ENCODE measurements at places on chromosomes 4 and X.

GRCh38 chr4:110108422-110108821, 90.0 kb downstream of the ELOVL6 start:
- DNase-seq, result no peak

DNA sequence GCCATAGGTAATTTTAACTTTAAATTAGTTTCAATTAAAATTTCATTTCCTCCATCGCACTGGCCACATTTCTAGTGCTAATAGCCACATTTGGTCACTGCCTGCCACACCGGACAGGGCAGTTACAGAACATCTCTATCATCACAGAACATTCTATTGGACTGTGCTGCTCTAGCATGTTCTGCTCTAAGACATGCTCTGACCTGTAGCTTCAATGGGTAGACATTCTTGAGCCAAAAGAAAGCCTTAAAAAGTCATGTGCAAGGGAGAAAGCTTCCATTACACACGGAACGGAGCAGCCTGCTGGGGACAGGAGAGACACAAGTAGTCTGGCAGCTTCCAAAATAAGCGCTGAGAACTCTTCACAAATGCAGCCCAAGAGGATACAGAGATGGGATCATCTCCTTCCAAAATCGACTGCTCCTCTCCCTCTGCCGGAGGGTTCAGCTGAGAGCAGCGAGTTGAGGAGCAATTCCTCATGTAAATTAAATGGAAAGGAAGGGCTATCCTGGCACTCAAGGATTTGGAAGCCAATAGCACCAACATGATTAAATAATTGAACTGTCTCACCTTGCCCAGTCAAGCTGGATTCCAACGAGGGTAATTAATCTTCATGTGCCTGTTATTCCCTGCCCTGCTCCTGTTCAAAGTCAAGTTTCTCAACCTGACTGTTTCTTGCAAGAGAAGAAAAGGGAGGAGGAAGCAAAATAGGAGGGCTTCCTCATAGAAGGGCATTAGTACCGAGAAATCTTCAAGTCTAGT, 336.4 kb upstream of the NOCT start:
- no peak for DNase-seq

DNA sequence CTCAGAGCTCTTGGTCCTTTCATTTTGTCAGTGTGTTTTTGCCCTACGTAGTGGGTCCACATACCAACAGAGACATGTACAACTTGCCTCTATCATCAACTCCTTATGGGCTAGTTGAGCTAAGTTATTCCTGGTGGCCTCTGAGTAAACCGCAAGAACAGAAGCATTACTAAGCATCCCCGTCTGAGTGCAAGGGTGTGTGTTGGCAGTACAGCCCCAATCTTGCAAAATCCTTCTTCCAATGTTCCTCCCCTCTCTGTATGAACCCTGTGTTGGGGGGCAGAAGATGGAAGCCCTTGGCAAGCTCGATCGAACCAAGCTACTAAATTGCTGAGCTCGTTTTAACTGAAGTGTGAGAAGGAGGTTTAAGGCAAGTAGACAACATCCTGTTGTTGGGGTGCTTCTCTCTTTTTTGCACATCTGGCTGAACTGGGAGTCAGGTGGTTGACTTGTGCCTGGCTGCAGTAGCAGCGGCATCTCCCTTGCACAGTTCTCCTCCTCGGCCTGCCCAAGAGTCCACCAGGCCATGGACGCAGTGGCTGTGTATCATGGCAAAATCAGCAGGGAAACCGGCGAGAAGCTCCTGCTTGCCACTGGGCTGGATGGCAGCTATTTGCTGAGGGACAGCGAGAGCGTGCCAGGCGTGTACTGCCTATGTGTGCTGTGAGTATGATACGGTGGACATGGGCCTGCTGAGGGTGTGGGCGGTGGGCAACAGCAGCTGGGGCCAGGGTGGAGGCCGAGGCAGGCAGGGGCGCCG, at the start of gene SH2D1A:
SH2D1A (plus strand) TSS at position 447 of the 760 bp plus-strand sequence; CDS start at position 527, 80 bp downstream.
- no peak for DNase-seq

- DNase-seq, result no peak
Measured at GRCh38 chr4:8267077-8267476, 2.5 kb upstream of the HTRA3 start.

DNA sequence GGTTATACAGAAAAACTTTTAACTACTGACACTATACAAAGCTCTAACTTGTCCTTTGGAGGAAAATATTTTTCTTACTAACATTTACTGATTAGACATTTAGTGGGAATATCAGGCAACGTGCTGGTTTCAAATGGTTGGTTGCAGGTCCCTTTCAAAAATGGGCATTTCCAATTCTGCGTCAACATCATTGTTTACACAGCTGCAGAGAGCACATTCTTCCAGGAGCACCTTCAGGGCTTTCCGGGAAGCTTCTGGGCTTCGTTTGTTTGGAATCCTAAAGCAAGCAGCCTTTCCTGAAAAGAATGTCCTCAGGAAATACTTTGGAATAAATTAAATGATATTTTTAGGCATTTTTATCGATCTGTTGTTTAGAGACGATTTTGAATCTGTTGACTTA, 289.7 kb downstream of the TRIML1 start:
- DNase-seq, result no peak

DNA sequence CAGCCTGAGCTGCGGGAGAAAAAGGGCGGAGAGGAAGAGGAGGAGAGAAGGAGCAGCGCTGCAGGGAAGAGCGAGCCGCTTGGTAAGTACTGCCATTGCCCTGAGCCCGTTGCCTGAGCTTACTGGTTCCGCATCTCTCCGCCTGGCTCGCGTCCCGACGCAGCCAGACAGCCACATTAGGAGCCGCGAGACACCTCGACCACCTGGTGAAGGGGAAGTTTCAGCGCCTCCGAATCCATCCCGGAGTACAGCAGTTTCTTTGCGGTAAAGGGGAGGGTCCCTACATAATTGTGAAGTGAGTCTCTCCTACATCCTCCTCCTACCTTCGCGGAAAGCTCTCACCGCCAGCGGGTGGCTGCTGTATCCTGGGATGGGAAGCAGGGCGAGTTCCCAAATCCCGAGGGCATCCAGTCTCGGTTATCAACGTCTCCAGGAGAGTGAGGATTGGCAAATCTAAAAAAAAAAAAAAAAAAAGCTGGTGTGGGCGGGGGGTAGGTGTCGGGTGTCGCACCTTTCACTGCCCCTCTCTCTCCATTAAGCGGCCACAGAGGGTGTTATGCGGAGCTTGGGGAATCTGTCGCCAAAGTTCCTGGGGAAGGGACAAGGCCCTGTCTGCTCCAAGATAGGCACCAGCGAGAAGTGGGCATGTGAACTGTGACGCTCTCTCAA, 7.9 kb downstream of the TBX22 start:
- DNase-seq, result no peak

GRCh38 chr4:53499791-53500190, 91.5 kb downstream of the LNX1 start:
- DNase-seq, result no peak

- no peak for DNase-seq
Measured at GRCh38 chr4:78707268-78707667, 68.9 kb upstream of the BMP2K start.

DNA sequence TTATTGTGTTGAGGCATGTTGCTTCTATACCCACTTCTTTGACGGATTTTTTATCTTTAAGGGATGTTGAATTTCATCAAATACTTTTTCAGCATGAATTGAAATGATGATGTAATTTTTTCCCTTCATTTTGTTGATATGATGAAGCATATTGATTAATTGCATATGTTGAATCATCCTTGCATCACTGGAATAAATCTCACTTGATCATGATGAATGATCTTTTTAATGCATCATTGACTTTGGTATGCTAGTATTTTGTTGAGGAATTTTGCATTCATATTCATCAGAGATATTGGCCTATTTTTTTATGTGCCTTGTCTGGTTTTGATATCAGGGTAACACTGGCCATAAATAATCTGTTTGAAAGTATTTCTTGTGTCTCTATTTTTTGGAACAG, 754.7 kb downstream of the KCTD8 start:
- DNase-seq, result no peak

GRCh38 chr4:14446311-14446710, 556.0 kb upstream of the CPEB2 start:
- peak; percentile 12 for DNase-seq

DNA sequence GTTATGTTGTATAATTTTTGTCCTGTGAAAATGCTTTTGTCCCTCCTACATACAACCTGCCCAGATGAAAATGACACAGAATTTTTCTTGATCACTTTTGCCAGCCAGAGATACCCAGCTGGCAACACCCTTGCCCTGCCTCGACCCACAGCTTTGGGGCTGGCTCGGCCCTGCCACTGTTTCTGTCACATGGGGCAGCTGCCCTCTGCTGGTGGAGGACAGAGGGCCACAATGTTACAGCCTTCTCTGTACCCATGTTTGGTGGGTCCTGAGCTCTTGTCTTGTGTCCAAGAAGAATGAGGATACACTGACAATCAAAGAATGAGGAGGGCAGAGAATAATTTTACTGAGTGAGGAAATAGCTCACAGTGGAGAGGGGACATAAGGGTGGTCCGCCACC, 31.1 kb downstream of the BMP15 start:
- DNase-seq, result no peak

- DNase-seq, result no peak
Measured at GRCh38 chr4:159410891-159411290, 308.0 kb downstream of the RAPGEF2 start.

GRCh38 chr4:47720787-47721186, 117.1 kb downstream of the CORIN start:
- no peak for DNase-seq

GRCh38 chrX:23656684-23657083, 10.6 kb upstream of the PRDX4 start:
- no peak for DNase-seq

DNA sequence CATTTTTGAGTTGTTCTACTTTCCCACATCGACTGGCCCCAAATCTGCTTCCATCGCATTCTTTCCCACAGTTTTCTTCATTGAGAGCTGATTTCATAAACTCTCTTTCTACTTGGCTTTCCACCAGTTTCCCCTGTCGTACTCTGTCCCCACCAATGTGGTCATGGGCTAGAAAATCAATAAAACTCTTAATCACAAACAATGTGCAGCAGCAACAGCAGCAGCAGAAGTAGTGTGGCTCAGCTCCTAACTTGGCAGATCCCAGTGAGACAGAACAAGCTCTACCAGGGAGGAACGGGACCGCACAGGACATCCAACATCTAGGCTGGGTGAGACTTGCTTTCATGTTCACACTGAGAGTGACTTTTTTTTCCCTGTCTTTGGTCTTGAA, 3.1 kb upstream of the SETD7 start:
- DNase-seq, result no peak

- no peak for DNase-seq
Measured at GRCh38 chr4:10924274-10924673, 239.7 kb upstream of the CLNK start.

- DNase-seq, result no peak
Measured at GRCh38 chr4:17915439-17915838, 104.7 kb downstream of the NCAPG start.

- no peak for DNase-seq
Measured at GRCh38 chrX:114635986-114636385, 52.1 kb downstream of the HTR2C start.

DNA sequence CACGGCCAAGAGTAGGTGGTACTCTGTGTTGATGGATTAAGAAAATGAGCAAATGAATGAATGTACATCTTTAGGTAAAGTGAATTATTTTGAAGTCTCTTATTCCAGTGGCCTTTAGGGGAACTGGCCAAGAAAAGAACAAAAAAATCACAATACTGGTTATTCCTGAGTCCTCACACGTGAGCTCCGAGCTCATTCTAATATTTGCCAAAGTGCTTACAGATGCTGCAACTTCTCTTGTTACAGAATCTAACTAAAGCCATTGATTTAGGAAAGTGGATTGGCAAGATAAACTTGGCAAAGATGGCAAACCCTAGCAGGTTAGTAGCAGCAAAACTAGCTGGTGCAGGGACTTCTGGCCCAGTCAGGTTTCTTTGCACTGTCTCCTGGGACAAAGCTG, 37.6 kb downstream of the IDS start:
- DNase-seq, result no peak

DNA sequence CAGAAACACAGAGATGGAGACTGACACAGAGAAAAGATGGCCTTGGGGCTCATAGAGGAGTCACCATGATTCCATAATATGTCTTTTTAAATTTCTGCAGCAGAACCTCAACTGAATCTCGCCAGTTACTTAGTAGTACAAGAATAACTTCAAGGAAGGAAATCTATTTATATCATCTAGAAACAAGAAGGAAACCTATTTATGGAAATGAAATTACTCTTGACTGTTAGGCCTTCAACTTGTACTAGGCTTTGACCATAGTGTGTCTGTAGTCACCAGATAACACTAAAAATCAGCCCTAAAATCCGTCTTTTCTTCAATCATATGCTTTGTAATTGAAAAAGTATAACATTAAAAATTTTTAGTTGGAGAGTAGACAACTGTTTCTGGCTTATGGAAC, 740.4 kb downstream of the TRIML1 start:
- DNase-seq, result no peak
